ENCODE measurements at places on chromosomes 4 and X.

- DNase-seq = no peak
Measured at GRCh38 chrX:63128509-63128908, 222.6 kb downstream of the SPIN4 start.

GRCh38 chrX:19956923-19957322, 33.9 kb downstream of the BCLAF3 start:
- no peak for DNase-seq

DNA sequence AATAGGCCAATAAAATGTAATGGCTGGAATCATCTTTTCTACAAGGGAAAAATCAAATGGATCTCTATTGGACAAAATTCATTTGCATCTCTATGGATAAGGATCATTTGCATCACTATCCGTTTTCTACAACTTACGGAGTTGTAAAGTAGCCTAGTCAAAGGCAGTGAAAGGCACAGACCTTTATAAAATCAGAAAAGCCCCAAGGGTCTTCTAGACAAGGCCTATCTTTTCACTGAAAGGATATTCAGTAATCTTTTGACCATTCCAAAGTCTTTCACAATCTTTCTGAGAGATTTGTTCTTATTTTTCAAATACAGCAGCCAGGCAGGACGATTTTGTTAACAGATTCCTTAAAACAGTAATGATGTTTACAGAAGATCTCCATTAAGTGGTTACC, 119.5 kb upstream of the JADE1 start:
- no peak for DNase-seq

DNA sequence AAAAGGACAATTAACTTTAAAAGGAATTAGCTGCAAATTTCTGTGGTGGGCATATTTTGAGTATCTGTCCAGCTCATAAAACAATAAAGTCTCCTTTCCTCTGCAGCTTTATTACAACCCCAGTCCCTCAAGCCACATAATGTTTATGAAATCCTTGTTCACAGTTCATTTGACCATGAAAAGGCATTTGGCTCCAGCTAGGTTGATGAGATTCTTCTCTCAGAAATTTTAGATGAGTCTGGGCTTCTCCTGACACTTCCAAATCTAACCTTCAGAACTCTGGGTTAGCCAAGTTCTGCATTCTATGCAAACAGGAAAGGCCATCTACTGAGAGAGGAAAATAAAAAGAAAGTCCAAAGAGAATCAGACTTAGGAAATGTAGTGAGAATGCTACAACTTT, 156.8 kb downstream of the GRXCR1 start:
- no peak for DNase-seq

DNA sequence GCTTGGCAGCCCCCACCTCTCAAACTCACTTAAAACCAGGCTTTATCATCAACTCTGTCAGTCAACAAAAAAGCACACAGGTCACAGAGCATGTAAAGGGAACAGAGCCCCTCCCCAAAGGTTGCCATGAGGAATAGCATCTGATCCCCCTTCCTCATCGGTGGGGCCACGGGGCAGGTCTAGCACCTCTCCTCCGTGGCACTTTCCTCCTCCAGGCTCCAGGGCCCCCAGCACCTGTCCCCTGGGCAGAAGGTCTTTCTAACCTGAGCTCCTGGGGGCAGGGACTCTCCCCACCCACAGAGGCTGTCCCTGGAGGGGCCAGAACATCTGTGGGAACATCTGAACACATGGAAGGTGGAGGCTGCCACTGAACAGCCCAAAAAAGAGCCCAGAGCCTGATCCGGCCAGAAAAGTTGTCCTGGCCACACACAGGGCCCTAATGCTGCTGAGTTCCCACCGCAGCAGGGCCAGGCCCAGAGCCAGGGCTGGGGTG, 65.7 kb downstream of the ZFYVE28 start:
- DNase-seq = no peak

- DNase-seq = no peak
Measured at GRCh38 chr4:169063441-169063840, 53.4 kb upstream of the CBR4 start.

DNA sequence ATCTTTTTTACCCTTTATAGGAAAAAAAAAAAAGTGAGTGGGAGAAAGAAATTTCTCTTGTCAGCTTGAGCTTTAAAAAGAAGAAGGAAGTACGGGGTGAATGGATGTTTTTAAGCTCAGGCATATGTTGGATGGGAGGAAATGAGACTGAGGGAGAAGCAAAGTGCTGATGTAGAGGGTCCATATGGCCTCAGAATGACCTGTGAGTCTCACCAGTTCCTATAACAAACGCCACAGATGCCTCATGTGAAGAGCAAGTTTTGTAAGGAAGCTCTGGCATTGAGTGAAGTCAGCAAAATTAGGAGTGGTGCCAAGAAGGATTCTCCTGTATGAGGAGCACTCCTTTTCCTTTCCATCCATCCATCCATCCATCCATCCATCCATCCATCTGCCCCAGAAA, 214.6 kb downstream of the PTTG2 start:
- DNase-seq = no peak

- DNase-seq = no peak
Measured at GRCh38 chr4:70901607-70901983, 574 bp upstream of the MOB1B start.

GRCh38 chrX:77493677-77494553, 46.7 kb downstream of the FGF16 start:
- peak; percentile 10 for DNase-seq

GRCh38 chr4:126264839-126265238, 950.1 kb downstream of the FAT4 start:
- DNase-seq = no peak

GRCh38 chr4:93897559-93897958, 69.0 kb downstream of the ATOH1 start:
- no peak for DNase-seq

DNA sequence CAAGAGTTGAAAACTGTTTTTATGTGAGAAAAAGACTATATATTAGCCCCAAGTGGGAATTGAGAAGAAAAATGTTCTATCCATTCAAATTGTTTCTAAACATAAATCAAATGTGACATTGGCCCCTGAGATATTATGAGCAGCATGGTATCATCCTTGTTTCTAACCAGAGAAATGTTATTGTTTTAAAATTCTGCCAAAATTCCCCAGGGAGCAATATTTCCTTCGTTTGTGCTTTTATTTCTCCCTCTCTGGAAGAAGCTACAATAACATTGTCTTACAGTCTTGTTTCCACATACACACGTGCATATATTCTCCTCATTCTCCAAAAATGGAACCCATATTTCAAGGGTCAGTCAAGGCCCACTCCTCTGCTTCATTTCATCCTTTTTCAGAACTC, 46.7 kb downstream of the MAGEB17 start:
- DNase-seq = no peak

DNA sequence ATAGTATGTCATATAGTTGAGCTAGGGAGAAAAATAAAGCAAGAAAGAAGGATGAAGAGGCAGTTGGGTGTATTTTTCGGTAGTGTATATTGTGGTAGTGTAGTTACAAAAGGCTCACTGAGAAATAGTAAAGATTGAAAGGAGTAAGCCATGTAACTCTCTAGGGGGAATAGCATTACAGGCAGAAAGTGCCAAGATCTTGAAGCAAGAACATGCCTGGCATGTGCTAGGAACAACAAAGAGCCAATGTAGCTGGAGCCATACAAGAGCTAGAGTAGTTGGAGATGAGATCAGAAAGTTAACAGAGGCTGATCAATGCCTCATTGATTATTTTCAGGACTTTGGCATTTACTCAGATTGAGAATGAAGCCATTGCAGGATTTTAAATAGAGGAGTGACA, 3.0 kb downstream of the ABCE1 start:
- no peak for DNase-seq

DNA sequence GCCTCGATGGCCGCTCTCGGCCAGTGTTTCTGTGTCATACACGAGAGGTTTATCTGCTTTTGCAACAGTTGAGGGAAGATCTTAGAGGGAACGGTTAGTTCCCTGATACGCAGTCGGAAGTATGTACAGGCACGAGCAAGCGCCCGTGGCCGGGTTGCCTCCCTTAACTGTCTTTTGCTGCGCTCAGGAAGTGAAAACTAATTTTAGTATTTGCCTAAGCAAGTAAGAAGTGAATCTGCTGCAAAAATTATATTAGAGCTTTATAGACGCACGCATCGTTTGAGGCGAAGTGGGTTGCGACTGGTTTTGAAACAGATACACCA, 695 bp downstream of the MTM1 start:
- no peak for DNase-seq

DNA sequence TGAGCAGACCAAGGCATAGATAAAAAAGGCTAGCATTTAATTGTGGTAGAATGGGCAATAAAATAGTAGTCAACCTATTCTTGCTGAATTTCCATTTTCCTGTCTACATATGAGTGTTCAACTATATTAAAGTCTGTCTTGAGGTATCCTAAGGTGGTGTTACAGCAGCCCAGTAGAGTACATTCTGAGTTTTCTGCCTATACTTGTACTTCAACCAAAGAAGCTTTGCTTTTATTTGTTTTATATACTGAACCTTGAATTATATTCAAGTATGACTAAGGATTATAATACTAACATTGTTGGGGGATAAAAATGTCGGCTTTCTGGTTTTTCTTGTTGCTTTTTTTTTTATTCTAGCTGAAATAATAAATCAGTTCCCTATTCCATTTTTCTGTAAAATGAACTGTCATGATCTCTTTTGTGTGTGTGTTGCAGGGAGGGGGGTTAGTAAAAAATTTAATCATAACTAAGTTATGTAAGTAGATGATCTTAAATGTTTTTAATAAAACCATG, 106.7 kb downstream of the PDLIM5 start:
- DNase-seq = no peak

GRCh38 chrX:68999931-69000330, 165.3 kb downstream of the PJA1 start:
- DNase-seq = no peak

- no peak for DNase-seq
Measured at GRCh38 chr4:137131201-137131600, 401.1 kb downstream of the PCDH18 start.

DNA sequence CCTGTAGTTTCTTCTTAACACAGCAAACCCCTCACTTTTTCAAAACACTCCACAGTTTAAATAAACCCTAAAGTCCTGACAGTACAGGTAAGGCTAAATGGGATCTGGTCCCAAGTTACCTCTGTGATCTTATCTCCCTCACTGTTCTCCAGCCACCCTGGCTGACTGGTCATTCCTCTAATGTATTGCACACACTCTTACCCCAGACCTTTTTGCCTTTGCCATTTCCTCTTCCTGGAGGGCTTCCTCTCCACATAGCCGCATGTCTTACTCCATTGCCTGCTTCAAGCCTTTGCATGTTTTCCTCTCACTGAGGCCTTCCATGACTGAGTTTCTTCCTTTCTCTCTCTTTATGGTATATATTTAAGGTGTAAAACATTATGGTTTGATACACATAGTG, 19.5 kb upstream of the ANXA3 start:
- no peak for DNase-seq

GRCh38 chrX:41526271-41526670, 79.1 kb downstream of the NYX start:
- no peak for DNase-seq

GRCh38 chrX:65697211-65697641, 29.8 kb downstream of the MSN start:
- no peak for DNase-seq

GRCh38 chrX:19040373-19040772, 56.5 kb upstream of the PHKA2 start:
- DNase-seq = no peak

DNA sequence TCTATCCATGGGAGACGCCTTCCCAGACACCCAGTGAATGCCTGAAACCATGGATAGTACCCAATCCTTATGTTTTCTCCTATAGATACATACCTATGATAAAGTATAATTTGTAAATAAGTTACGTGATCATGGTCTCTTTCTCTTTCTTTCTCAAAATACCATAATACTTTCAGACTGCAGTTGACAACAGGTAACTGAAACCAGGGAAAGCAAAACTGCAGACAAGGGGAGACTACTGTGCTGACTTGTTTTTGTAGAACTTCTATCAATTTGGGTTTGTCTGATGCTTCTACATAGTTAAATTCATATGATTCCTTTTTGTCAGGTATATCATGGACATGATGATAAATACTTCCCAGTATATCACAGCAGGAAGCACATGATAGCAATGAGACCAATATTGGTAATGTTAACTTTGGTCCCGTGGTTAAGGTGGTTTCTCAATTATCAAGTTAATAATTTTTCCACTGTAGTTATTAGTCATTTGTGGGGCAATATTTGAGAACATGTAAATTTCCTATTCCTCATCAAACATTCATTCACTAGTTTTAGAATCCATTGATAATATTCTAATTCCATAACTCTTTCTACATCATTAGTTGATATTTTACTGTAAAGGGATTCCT, 298.0 kb upstream of the TET2 start:
- DNase-seq = no peak

DNA sequence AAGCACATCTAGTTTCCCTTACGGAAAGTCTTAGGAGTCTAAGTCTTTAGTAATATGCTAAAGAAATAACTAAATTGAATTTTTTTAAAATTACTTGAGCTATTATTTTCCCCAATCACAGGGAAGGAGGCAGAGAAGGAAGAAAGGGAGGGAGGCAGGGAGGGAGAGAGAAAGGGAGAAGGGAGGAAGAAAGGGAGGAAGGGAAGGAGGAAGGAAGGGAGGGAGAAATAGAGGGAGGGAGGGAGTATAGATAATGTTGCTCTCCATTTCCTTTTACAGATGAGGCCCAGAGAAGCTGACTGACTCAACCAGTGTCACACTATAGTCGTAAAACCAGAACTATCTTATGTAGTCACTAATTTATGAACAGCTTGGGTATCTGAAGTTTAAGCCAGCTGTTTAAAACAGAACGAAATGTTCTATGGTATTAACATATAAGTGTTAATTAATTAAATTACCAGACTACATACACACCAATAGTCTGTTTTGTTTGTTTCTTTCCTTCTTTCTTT, 14.6 kb downstream of the SH3RF1 start:
- no peak for DNase-seq

DNA sequence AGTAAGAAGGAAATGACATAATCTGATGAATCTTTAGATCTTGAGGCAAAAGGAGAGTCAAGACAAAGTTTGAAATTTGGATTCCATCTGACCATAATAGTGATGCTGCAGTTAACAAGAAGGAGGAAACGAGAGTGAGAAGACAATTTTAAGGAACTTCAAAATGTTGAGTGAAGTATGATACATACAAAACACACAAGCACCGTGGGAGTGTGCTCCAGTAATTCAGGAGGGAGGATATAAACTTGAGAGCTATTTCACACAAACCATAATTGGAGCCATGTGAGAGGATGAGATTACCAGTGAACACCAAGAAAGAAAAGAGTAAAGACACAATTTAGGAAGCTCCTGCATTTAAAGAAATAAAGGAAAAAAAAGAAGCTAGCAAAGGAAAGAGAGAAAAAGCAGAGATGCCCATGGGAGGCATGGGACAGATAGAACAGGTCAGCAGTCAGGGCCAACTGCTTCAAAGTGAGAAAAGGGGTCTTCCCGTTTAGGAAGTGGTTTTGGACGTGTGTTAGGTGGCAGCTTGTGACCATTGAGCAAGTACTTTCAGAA, 150.7 kb upstream of the SLC7A11 start:
- DNase-seq = no peak

DNA sequence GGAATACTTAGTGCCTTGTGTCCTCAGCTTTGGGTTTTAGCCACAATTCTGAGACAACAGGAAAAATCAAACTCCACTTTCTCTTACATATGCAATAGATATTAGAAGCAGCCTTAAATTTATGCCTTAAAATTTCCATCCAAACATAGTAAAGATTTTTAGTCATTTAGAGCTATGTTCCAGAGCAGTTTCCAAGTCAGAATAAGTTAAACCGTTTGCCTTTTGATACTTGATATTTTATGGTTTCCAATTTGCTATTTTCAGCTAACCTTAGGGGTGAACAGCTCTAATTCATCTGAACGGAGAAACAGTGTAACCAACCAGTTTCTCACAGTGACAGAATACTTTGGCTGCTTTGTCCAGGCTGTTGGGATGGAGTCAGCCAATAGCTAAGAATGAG, 125.8 kb upstream of the RXFP1 start:
- no peak for DNase-seq

All from AG09319 (cell line).